ENCODE measurements at places on chromosomes 13 and 19.
A peak's percentile ranks its signal among the peaks of the same experiment; 100 is the strongest.

DNA sequence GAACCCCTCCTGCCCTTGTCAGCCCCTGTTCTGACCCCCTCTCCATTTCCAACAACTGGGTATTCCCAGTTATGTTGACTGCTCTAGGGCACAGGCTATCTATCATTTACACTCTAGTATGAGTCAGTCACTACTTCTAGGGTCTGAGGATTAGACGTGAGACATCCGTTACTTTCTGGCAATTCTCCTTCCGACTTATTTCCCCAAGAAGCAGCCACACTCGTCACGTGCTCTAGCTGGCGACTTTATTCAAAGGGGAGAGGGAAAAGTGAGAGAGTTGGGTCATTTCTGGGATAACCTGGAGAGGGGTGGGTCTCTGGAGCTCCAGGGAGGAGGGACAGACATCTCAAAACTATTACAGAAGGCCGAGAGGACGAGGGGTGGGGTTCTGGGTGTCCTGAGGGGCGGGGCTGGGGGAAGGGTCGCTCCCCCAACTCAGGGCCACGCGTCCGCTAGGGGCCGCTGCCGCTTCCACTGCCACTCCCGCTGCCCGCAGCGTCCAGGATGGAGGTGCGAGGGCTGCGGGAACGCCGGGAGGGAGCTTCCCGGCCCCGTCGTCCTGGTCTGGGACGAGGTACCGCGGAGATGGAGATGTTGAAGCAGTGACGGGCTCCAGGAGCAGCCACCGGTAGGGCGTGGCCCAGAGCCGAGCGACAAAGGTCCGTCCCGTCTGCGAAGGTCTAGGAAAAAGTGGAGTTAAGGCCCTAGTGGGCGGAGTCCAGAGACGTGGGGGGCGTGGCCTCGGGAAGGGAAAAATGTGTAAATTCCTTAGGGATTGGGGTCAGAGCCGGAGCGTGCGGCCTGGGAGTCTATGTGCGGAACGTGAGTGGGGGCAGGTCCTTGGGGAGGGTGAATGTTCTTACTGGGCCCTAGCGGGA is 8.9 kb downstream of the RTBDN start:
- no peak for DNase-seq

DNA sequence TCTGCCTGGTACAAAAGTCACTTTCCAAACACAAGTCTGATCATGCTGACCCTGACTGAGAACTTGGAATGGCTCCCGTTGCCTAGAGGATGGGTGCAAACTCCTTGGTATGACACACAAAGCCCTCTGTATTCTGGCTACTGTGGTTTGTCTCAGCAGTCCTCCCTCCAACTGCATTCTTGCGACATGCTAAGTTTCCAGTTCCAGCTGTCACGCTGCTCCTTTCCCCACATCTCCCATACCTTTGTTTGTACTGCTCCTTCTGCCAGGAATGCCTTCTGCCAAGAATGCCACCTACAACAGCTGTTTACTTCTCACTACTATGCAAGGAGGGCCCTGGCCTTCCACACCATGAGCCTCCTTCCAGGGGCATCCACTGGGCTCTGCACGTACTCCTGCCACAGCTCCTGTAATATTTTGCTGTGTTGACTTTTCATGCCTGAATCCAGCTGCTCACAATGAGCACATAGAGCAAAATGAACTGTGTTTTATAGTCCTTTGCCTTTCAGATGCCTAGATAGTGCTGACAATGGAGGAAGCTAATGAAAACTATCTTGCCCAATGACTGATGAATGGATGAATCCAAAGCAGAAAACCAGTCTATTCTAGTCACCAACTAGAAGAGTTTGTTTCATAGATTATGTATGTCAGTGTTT is 543.7 kb downstream of the EFNB2 start:
- DNase-seq: no peak

GRCh38 chr13:42649831-42650230 is 75.9 kb downstream of the TNFSF11 start:
- DNase-seq: no peak

DNA sequence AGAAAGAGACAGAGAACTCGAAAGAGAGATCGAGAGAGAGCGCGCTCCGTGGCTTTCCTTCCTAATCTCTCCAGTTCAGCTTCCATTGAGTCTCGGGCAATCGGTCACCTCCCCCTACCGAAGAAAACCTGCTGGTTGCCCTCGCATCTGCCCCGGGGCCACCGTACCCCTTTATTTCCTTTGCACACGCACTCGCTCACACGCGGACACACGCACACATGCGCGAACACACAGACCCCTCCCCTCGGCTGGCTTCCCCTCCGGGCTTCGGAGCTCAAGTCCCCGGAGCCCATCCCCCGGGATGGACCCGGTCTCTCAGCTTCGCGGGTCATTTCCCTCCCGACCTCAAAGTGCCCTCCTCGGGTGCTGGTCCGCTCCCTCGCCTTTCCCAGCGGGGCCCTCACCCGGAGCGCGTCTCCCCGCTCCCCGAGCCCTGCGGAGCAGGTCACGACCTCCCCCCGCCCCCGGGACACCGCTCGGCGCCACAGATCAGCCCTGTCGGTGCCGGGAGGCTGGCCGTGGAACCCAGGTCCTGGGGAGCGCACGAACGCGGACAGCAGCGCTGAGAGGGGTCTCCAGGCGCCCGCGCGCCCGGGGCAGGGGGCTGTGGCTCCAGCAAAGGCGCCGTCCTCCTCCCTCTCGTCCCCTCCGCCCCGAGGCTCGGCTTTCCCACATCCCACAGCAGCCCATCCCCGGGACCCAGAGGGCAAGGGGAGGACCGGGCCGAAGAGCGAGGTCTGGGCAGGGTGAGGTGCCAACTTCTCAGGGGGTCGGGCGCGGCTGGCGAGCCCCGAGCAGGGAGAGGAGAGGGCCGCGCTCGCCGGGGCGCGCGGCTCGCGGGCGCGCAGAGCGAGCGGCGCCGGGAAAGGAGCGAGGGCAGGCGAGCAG is 1.8 kb downstream of the DACH1 start:
- DNase-seq: peak; percentile 83

- no peak for DNase-seq
These were observed 11.8 kb downstream of the PTPRH start for GRCh38 chr19:55197528-55197927.

DNA sequence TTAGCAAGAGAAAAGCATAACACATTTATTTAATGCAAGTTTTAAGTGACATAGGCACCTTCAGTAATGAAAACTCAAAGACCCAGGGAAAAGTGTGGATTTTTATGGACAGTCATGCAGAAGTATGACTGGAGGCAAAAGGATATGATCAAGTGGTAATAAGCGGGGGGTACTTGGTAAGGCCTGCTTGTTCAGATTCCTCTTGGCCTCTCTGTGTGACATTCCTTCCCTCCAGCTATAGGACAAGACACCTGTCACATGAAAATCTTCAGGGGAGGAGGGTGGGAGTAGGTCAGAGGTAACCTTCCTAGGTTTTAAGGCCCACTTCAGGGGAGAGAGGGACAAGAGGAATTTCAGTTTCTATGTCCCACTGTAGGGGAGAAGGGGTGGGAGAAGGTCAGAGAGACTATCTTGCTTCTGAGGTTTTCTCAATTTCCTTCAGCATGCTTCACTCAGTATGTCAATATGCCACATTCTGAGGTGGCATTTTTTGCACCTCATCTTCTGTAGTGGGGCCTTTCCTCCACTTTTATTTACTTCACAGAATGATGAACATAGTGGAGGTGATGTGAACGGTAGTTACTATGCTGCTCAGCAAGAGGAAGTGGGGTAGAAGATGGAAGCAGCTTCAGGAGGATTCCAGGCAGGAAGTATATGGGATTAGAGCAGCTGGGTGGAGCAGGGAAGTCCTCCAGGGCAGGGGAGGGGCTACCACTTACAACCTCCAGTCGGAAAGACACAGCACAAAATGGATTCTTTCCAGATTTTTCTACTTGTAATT is 73.2 kb upstream of the RFC3 start:
- peak; percentile 50 for DNase-seq

- DNase-seq: peak; percentile 22
These were observed 8.7 kb upstream of the ATP12A start for GRCh38 chr13:24671386-24672113.

DNA sequence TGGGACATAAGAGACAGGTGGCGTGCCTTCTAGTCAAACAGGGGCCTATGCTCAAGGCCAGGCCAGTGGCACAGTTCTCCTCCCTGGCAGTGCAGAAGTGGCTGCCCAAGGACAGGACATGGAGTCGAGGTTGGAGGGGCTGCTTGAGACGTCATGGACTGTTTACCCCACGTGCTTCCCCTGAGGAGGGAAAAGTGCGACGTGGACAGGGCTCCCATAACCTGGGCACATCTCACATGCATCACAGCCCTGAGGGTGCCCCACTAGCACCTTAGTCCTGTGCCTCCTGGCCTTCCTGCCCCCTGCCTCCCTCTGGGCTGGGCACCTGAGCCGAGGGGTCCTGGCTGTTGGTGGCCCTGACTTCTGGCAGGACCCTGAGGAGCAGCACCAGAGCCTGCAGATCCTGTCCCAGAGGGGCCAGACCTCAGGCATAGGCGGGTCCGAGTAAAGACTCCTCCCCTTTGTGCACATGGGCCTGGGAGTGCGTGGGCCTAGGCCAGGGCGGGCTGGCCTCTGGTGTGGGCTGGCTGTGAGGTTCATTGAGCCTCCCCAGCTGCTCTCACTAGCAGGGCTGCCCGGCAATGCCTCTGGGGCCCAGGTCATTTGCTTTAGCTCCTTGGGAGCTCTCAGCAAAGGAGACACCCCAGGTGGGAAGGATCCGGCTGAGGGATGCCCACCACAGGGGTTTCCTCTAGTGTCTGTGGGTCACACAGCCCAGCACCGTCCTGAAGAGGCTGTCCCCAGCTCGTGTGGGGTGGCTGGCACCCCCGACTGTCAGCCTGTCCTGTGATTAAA is 65.7 kb downstream of the CEBPG start:
- DNase-seq: no peak

DNA sequence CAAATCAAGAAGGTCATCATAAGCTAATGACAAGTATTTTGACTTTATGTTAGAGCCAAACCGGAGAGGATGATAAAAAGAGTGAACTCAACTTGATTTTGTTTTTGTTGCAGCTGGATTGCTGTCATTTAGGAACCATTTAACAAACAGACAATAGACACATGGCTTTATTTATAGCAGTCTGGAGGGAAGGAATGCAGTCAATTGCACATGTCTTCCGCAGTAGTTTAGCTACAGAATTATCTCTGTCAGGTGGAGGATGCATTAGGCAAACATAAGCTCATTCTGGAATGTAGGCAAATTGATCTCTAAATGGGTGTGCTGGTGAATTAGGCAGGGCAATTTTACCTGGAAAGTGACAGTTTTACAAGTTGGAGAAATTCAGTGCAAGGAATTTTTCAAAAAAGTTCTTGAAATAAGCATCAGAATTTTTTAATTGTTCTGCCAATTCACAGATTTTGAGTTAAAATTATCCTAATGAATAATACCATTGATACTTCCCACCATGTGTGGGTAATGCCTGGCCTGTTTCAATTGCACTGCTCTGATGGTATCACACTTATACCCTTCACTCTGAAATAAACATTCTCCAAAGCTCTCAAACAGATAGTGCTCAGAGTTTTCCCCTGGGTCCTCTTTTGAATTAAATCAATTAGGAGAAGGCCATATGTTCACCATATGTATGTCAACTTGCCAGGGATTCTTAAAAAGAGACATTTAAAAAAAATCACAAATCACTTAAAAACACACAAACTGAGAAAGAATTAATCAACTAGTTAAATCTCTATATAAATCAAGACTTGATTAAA is 318.3 kb downstream of the NDFIP2 start:
- DNase-seq: no peak

GRCh38 chr13:95317039-95317989 is 16.1 kb upstream of the ABCC4 start:
- no peak for DNase-seq

DNA sequence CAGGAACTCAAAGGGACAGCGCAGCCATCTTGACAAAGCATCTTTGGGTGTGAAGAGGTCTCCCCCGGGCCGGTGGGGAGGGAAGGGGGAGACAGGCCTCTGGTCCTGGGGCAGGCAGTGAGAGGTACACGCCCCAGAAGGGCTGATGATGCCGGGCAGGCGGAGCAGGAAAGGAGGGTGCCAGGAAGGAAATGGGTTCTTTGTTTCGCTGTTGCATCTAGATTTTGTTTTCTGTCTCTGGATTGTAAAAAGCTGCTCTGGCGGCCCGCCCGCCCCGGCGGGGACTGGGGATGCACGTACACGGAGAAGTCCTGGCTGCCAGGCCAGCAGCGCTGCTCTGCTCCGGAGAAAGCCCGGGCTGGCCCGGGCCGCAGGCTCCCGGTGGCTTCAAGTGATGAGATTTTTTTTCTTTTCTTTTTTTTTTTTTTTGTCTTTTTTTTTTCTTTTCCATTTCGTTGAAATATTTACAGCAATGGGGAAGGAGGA is 13.2 kb upstream of the ASF1B start:
- no peak for DNase-seq

GRCh38 chr13:31008400-31009115 is 76.1 kb downstream of the TEX26 start:
- DNase-seq: no peak

- no peak for DNase-seq
These were observed 1.3 kb upstream of the LMNB2 start for GRCh38 chr19:2458054-2458453.

DNA sequence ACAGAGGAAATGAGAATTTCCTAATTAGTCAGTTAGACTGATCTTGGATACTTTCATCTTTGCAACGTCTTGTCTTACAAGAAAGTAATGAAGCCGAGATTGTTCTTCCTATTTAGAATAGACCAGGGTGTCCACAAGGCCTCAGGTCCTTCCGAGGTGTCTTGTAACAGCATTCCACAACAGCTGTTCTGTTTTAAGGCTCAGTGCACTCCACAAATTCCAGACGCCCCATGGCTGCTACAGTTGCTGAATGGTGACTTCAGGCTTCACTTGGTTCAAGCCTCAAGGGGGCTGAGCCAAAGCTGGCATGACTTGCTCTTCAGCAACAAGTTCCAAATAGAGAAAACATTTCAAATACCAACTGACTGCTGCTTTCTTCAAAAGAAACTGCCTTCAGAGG is 143.4 kb downstream of the SHISA2 start:
- no peak for DNase-seq

DNA sequence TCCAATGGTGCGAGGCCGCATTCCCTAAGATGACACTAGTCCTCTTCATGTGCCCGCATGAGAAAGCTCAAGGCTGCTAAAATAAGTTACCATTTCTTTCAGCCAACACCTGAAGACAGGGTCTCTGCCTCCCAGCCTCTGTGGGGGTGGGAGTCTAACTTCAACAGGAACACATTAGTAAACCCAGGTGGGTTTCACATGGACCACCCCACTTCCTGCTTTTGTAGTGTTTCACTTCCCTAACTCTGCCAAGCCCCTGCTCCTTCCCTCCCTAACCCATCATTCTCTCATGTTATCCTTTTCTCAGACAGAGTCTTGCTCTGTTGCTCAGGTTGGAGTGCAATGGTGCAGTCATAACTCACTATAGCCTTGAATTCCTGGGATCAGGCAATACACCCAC is 783.6 kb downstream of the UQCRFS1 start:
- DNase-seq: no peak

- no peak for DNase-seq
These were observed at the start of gene TUBB4A for GRCh38 chr19:6501740-6502648. TUBB4A (minus strand) TSS chr19:6502309; CDS start chr19:6502212, 97 bp downstream.

DNA sequence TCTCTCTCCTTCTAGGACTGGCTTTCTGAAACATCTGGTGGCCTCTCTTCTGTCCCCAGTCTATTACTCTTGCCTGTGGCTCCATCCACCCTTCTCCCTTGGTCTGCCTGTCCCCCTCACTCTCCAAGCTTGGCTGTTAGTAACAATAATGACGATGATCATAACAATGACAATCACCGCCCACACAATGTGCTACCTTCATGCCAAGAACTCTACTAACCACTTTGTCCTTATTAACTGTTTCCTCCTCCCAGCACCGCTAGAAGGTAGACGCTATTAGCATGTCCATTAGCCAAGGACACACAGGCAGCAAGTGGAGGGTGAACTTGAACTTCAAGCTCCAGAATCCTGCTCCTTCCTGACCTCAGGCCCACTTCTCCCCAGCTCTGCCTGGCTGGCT is 2.7 kb downstream of the GYS1 start:
- DNase-seq: no peak

GRCh38 chr19:9144920-9145319 is 4.7 kb downstream of the ZNF317 start:
- DNase-seq: no peak
